ENCODE measurements at places on chromosomes 1 and 21.
A peak's percentile ranks its signal among the peaks of the same experiment; 100 is the strongest.

GRCh38 chr21:18772897-18773296 lies 369.3 kb upstream of the TMPRSS15 start:
- no peak for DNase-seq

GRCh38 chr1:37131281-37131680 lies 97.0 kb upstream of the GRIK3 start:
- DNase-seq, result no peak

- DNase-seq, result no peak
Observed at GRCh38 chr1:10908266-10908665, 104.2 kb upstream of the TARDBP start.

- no peak for DNase-seq
Observed at GRCh38 chr1:23581219-23581618, 21.9 kb upstream of the ID3 start.

DNA sequence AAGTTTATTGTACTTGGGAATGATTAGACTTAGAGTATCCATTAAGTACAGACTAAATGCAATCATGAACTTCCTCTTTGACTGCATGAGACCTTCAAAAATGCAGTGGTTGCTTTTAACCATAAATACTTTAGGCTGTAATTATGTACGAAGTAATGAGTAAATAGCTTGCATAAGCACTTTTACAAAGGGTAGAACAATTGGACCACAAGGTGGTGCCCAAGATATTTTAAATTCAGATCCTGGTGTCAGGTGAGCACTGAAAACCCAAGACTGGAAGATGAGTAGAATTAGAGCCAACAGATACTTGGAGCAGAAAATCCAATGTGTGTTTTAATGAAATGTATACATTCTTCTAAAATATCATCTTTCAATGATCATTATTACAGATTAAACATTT lies 43.4 kb upstream of the RHOU start:
- DNase-seq, result peak; percentile 24

- DNase-seq, result no peak
Observed at GRCh38 chr21:18985584-18985983, 582.0 kb upstream of the TMPRSS15 start.

DNA sequence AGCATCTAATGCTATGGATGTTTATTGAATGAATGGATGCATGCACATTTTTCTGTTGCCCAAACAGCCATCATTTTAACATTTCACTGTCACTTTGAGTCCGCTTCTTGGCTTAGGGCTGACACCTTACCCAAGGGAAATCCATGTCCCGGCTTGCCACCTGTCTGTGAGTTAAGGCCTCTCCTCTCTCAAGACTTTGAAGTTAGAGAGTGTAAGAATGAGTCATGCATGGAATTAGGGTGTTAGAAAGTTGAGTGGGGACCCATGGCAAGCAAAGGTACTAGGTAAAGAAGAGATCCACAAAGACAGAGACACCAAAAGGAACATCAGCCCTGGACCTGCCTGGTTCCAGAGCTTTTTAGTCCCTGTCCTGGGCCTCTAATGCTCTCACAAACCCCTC lies 35.1 kb downstream of the ATP1A1 start:
- no peak for DNase-seq

GRCh38 chr1:1678581-1679380 lies 13.8 kb downstream of the SLC35E2B start:
- no peak for DNase-seq

- no peak for DNase-seq
Observed at GRCh38 chr1:19628879-19629278, 15.2 kb upstream of the NBL1 start.

GRCh38 chr1:32353886-32354570 lies 8.3 kb downstream of the FAM229A start:
- DNase-seq, result no peak

DNA sequence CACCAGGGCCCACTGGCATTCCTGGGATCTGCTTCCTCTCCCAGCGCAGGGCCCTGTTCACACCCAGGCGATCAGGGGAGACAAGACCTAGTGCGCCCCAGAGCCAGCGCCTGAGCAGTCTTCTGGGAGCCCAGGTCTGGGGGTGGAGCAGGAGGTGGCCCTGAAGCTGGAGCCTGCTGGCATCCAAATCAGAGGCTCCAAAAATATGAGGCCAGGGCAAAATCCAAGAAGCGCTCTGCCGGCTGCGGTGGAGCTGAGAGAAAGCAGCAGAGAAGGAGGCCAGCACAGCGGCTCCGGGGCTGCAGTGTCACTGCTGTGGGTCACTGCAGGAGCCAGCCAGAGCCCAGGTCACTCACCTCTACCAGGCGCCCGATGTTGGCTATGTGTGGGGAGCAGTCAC lies 32.7 kb downstream of the SLC66A1 start:
- no peak for DNase-seq

DNA sequence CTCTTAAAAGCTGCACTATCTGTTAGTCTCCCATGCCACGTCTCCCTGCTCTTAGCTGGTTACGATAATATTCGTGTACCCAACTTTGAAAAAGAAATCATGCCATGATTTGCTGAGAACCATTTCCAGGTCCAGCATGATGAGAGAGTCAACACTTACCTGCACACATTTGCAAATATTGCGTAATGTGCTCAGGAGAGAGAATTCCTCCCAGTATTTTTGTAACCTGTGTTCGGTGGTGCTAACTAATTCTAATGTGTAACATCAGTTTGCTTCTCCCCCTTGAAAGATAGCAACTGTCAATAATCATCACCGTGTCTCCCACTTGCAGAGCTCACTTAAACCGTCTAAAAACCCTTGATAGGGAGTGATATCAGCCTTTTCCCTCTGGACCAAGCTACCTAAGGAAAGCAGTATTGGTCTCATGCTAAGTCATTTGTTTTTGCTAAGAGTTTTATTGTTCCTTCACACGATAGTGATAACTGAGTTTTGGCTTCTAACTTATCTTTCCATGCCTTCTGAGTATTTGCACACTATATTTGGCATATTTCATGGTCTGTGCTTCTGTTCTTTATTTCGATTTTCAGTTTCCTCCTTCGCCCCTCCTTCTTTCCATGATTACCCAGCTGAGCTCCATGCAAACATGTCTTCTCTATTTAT lies 61.1 kb upstream of the IRF2BP2 start:
- DNase-seq, result no peak

DNA sequence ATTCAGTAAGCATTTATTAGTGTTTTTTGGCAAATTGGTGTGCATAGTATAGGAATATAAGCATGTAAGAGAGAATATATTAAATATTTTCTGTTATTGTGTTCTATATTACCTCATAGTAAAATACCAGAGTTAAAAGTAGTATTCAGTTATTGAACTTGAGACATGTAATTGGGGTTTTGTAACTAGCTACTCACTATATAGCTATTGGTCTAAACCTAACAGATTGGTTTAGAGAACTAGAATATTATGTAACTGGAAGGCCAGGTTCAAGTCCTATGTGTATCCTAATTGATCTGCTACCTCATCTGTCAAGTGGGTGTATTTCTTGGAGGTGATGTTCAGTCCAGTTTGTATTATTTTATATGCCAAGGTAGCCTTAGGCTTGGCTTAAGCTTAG lies 26.3 kb downstream of the CLIC4 start:
- DNase-seq, result no peak

DNA sequence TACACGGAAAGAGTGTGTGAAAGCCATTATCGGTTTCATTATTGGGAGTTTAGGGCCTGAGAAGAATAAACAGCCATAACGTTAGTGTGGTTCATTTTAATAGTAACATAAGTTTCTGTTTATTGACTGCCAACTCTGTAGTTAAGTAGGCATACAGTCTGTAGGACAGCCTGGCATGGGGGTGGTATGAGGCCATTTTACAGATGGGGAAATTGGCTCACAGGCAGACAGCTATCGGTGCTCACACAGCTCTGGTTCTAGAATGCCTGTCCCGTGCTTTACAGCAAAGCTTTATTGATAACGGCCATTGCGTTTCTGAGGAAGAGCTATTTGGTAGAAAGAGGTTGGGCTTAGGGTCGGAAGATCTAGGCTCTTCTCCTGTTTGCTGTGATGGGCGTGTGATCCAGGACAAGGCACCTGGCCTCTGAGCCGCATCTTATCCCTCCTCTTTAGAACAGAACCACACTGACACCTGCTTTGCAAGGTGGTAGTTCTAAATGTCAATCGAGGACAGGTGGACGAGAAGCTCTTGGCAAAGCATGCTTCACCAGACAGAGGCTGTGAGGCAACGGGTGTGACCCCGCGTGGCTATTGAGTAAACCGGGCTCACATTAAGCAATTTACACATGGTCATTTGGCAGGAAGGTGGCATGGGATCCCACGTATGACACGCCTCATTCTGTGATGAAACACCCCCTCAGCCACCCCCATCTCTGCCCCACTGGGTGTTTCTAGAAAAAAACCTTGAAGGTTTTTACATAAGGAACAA lies 14.9 kb downstream of the ETS2 start:
- no peak for DNase-seq

DNA sequence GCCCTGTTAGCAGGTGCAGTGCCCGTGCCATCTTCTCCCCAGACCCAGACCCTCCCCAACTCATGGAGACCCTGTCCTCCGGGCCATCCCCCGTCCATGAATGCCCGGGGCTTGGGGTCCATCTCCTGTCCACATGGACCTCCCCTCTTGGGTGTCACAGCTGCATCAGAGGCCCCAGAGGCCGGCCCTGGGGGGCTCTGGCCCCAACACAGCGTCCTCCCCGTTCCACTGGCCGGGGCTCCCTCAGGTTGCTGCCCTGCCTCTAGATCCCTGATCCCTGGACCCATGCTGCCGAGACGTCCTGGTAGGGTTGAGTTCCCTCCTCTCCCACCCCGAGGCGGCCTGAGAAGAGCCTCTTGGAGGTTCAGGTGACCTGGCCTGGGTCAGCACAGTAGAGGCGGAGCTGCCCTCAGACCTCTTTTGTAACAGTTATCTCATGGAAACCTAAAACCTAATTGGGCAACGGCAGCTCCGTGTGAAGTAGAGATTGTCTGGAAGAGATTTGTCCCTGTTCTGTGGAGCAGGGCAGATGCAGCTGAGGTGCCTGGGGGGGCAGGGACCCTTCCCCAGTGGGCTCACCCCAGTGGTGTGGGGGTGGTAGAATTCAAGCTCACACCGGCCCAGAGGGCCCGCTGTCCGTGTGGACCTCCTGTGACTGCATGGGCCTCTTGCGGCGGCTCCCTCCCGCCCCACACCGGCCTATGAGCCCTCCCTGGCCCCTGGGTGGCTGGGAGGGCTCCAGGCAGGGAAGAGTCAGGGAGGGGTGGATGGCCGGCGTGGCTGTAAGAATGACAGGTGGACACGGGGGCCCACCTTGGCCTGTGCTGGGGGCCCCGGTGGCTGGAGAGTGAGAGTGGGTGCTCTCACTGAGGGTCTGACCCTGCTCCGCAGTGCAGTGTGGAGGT lies 56.1 kb downstream of the SKI start:
- no peak for DNase-seq

DNA sequence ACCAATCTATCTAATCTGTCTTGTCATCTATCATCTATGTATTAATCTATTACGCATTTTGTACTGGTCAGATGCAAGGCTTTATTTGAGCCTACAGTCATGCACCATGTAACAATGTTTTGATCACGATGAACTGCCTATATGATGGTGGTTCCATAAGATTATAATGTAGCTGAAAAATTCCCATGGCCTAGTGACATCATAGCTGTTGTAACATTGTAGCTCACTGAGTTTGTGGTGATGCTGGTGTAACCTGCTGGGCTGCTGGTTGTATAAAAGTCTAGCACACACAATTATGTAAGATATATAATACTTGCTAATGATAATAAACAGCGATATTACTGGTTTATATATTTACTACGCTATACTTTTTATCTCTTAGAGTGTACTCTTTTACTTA lies 64.8 kb upstream of the IGSF5 start:
- no peak for DNase-seq

- no peak for DNase-seq
Observed at GRCh38 chr1:152497273-152497672, 13.3 kb upstream of the LCE5A start.

GRCh38 chr21:44911384-44912157 lies 9.1 kb downstream of the ITGB2 start:
- DNase-seq, result no peak

DNA sequence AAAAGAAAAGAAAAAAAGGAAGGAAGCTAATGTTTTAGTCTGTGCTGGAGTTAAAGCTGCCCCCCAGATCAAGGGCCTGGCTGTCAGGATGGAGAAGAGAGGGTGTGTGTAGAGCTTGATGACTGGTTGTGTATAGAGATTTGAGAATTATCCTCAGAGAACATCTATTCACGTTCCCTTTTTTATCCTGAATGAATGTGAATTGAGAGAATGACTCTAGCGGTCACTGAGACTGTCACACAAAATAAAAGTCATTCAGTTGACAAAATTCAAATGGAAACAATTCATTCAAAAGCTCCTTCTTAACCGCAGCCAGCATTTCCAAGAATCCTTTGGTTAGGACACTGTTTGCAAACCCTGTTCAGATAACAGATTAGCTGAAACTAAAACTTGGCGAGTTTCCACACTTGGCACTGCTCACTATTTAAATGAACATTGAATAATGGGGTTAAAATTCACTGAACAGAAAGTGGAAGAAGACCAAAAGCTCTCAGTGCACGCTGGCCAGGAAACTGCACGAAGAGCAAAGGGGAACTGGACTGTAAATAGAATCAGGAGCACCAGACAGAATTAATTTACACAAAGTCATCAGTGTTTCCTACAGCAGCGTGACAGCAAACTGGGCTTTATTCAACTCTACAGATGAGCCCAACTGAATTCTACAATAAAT lies 13.6 kb upstream of the FAM89A start:
- DNase-seq, result no peak

DNA sequence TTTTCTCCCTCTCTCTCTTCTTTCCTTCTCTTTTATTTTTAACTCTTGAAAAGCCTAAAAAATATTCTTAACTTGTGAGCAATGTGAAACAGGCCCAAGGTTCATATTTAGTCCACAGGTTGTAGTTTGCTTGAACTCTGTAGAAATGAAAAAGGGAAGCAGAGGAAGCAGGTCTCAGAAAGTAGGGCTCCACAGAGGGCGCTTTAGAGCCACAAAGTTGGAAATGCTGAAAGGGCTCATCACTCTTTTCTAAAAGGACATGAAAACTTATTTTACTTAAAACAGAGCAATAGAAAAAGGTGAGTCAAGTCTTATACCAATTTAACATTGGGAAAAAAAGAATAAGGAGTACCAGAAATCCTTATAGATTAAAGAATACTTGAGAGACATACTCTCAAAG lies 247.0 kb downstream of the USP25 start:
- no peak for DNase-seq

GRCh38 chr1:244273262-244273844 lies 178.4 kb downstream of the ADSS2 start:
- DNase-seq, result no peak

DNA sequence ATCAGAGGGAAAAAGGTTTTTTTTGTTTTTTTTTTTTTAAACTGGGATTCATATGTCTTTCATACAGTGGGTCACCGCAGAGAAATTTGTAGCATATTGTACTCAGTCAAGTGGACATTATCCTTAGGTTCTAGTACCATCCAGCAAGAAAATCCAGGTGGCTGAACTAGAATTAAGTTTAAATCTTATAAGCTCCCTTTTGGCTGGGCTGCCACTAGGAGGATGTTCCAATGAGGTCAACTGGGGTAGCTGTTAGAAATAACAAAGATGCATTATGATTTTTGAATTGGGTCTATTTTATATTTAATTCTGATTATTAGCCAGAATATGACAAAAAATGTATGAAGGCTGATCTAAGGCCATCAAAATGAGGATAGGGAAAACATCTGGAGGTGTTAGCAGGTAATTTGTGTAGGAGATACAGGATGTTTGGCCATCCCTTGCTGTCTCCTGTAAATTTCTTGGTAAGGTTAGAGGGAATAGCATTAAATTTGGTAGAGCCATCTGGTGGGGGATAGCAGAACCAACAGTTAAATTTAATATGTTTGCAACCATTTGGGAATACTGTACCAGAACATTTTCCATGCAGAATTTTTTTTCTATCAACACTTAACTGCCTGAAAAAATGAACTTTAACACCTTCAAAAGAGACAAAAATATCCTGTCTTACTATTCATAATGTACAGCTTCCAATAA lies 568.5 kb upstream of the B3GALT2 start:
- no peak for DNase-seq

- DNase-seq, result no peak
Observed at GRCh38 chr21:17784180-17784598, 35.0 kb downstream of the C21orf91 start.
